Spleen (tissue), 13 donors: ENCODE measurements at places on chromosomes 7 and 10.

GRCh38 chr10:70834021-70834420 is 18.3 kb downstream of the SGPL1 start:
- DNase-seq: no peak

DNA sequence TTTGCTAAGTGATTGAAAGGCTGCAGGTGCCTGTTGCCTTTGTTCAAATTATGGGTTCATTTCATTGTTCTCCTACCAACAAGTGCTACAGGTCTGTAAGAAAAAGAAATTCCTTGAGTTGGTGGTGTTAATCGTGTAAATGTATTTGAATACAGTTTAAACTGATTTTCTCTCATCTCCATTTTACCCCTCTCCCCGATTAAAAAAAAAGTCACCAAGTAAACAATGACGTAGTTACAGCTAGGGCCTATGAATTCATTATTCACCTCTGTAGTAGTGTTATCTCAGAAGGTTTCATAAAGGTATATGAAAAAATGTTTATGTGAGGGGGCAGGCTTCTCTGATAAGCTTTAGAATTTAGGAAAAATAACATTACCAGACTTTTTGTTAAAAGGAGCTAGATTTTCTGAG is 1.1 kb downstream of the REEP3 start:
- DNase-seq: no peak

DNA sequence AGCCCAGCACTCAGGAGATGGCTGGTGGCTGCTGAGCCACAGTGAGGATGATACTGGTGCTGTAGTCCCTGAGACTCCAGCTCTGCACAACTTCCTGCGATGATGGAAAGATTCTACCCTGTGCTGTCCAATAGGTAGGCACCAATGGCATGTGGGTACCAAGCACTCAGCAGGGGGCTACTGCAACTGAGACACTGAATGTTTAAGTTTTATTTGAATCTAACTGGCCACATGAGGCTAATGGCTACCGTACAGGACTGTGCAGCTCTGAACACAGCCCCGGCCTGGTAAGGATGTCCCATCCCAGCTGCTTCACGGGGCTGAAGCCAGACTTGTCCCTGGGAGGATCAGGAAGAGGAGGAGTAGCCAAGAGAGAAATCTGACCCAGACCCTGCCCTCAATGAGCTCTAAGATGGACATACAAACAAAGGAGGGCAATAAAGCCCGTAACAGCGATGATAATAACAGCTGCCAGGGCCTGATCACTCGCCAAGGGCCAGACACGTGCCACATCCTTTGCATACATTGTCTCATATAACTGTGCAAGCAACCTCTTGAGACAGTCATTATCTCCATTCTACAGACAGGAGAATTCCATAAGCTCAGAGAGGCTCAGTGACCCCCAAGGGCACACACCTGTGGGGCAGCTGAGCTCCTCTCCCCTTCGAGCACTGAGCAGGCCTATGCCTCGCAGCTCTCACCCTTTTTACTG is 3.8 kb downstream of the GPRIN2 start:
- peak; percentile 74 for DNase-seq

GRCh38 chr7:113268757-113269156 is 150.4 kb upstream of the SMIM30 start:
- no peak for DNase-seq

- no peak for DNase-seq
These were observed 354.2 kb upstream of the TMEM229A start for GRCh38 chr7:124387056-124387455.

DNA sequence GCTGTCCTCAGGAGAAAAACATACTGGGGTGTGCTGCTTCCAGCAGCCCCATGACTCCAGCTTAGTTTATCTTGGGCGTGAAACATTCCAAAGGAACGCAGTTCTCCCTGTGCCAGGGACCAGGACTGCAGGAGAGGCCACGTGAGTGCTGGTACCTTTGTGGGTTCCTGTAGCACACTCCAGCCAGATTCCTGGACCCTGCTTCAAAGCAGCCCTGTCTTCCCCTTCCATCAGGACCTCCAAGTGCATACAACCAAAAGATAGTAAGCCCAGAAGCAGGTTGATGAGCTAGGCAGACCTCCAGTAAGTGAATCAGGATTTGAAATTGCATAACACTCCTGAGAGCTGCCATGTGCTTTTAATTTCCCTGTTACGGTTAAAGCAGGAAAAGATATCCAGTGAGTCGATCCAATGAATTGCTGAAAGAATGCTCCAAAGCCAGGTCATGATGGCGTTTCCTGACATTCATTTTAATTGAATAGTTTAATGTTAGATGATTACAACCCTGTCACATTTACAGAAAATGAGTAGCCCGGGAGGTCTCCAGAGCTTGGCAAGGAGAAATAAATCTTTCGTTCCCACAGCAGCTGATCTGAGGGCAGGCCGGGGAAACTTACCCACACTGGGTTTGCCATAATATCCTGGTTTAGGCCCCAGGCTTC is 38.9 kb upstream of the CPXM2 start:
- no peak for DNase-seq

- DNase-seq: no peak
These were observed 47.4 kb upstream of the CAV2 start for GRCh38 chr7:116451957-116452729.

DNA sequence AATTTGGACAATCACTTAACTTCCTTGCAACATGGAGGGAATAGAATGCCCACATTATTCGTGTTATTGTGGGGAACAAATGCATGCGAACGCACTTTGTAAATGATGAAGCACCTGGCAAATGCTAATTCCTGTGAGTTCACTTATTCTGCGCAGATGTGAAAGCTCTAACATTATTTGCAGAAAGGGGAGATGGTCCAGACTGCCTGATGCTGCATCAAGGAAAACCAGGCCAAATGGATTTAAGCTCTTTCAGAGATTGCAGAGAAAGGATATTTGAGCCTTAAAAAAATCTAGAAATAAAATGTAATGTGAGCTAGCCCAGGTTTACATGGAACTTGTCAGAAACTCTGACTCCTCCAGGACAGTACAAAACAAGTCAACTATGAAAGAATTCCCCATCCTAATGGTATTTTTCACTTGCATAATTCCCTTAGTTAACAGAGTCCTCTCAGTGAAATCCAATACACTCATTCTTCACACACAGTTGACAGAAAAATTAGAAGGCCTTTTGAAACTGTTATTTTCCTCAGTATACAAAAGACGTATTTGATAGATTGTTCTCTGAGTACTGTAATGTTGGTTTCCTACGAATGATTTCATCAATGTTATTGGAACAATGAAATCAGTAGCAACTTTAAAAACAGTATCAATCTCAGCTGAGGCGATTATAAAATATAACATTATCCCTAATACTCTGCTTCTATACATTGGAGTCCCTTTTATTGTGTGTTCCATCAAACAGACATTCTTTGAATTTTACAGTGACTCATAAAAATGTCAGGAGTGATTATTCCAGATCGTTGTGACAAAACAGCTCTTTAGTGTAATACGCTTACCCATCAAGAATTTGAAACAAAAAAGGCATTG is 136.3 kb upstream of the ANK3 start:
- no peak for DNase-seq

DNA sequence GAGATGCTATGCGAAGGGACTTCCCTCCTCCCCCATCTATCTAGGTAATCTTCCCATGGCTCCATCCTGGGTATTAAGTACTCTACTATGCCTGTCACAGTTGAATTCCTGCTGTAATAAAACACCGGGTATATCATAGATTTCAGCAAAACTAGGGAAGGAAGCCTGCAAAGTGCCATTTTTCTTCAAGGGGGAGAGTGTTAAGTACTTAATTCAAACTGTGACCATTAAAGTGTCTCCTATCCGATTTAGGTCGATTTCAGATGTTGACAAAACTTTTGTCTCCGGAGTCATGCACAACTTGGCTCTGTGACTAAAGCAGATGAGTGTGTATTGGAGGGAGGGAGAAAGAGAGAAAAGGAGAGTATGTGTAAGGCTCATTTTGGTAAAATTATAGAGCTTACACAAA is 4.6 kb downstream of the HOXA4 start:
- DNase-seq: no peak

DNA sequence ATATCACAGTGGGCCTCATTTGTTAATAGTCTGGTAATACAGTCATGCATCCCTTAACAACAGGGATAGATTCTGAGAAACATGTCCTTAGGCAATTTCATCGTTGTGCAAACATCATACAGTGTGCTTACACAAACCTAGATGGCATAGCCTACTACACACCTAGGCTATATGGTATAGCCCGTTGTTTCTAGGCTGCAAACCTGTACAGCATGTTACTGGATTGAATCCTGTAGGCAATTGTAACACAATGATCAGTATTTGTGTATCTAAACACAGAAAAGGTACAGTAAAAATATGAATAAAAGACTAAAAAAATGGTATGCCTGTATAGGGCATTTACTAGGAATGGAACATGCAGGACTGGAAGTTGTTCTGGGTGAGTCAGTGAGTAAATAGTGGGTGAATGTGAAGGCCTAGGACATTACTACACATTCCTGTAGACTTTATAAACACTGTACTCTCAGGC is 12.0 kb upstream of the RHOBTB1 start:
- DNase-seq: no peak

GRCh38 chr7:118039963-118040489 is 143.9 kb upstream of the LSM8 start:
- DNase-seq: no peak

GRCh38 chr10:89921403-89921802 is 220.0 kb downstream of the KIF20B start:
- no peak for DNase-seq

- no peak for DNase-seq
These were observed 40.6 kb downstream of the RNLS start for GRCh38 chr10:88542522-88542921.

DNA sequence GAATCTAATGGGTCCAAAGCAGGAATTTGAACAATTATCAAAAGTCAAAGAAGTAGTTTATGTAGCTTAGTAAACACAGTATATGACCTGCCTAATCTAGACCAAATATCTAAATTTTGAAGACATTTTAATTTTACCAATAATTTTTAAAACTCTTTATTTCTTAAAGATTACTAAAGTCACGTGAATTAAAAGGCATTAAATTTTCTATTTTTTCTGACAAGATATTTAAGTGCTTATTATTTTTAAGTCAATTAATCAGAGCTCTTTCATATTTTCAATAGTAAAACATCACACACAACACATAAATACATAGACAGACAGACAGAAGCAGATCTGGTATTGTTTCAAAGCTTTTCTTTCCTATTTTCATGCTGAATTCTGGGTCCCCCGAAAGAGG is 89.5 kb downstream of the ZNF467 start:
- no peak for DNase-seq

DNA sequence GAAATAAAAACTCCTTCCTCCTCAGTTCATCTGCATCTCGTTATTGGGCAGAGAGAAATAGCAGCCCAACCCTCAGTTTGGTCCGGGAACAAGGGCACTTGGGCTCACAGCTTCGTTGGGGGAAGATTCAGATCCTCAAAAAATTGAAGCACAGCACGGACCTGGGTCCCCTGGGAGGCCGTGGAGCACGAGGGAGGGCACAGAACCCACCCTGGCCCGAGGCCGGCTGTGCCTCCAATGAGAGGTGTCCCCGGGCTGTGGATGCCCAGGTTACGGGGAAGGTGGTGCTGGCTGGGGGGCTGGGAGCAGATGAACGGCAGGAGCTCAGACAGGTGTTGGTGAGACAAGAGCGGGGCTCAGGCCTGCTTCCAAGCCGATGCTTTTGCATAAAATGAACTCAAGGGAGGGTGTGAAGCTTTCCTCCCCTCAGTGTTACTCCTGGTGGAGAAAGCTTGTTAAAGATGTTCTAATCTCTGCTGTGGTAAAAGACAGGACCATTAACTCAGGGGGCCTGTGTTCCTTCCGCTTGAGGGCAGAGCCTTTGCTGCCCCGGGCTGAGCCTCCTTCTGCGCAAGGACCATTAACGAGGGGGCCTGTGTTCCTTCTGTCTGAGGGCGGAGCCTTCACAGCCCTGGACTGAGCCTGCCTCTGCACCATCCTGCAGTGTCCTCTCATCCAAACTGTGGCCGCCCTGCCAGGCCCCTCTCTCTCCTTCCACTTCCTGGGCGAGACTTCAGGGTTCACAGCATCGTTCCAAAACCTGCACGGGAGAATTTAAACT is 302.2 kb downstream of the ADARB2 start:
- DNase-seq: no peak

- DNase-seq: no peak
These were observed 77.5 kb downstream of the SDK1 start for GRCh38 chr7:3378390-3379150.

DNA sequence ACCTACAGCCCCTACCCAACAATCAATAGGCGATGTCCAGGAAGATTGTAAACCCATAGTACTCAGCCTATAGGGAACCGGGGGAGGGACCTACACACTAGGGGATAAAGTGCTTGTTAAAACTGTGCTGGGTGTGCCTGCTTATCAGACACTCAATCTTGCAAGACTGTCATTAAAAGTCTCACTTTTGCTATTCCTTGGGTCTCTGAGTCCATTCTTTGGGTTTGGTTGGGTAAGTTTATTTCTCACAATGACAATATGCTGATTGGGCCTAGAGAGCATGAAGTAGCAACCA is 45.6 kb downstream of the PTPRE start:
- no peak for DNase-seq

GRCh38 chr7:144649120-144649519 is 186.7 kb downstream of the TPK1 start:
- no peak for DNase-seq

- no peak for DNase-seq
These were observed 196.3 kb upstream of the FOXP2 start for GRCh38 chr7:114218283-114218682.

DNA sequence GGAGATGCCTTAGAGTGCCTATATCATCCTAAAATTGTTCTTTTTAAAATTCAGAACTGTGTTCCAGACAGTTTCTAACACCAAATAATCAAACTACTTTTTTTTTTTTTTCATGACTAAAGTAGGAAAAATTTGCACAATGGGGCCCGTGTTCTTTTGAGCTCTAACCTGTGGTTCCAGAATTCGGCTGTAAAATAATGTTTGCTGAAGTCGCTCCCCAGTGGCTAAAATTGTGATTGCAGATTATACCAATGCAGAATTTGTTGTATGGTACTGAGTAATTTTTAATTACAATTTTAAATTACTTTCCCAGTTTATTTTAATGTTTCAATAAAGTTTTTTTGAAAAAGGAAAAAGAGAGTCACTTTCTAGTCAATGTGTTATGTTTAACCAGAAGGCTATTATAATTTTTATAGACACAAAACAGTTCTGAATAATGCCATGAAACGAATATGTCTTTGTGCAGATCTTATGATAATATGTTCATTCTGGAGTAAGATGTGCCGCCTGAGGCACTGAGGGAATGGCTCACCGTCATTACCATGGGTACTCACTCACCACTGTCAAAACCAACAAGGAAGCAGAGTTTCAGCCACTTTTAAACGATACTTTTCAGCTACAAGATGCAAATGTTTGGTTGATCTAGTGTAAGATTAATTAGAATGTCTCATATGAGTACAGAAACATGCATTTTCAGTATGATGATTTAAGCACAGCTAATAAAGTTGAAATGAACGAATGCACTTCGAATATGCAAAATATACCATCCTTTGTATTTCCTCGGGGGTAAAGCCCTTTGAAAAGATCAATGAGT is 173.6 kb downstream of the PRKCQ start:
- no peak for DNase-seq

DNA sequence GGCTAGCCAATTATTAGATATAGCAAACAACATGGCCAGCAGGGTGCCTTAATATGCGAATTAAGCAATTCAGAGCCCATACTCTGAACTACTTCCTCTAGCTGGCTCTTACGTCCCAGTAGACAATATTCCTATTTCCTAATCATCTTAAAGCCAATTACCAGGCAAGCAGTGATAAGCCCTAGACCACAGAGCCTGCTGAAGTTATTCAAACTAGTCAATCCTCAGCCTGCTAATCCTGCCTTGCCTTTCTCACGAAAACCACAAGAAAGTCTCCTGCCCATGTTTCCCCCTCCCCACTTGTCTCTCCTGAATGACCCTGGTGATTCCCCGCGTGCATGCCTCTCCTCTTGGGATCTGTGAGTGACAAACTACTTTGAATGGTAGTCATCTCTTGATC is 86.8 kb upstream of the CACNA2D1 start:
- DNase-seq: no peak
